ENCODE measurements at places on chromosomes 16 and 17.

DNA sequence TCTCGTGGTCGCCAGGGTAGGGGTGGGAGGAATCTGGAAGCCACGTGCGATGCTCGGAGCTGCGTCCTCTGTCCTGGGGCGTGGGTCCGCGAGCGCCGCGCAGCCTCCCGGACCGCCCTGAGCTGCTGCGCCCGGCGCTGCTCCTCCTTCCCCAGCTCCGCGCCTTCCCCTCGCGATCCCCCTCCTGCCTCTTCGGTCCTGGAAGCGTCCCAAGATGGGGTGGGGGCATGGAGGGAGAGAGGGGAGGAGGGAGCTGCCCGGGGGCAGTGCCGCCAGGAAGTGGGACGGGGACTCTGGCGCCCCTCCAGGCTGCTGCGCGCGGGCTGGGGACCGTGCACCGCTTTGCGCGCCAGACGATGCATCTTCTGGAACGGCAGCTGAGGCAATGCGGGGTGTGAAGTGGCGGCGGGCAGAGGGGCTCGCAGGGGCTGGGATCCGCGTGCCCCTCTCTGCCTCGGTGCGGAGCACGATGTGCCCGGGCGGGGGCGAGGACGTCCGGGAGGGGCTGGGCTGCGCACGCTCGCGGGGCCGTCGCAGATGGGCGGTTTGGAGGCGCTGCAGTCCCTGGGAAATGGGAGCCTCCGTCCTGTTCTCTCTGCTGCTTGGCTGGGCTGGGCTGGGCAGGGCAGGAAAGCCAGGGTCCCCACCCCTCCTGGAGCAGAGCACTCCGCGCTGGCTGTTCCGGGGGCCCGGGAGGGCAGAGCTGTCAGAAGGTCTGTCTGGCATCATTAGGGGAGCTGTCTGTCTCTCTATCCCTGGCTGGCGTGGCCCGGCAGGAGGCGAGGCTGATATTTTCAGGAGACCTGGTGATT is 388.0 kb downstream of the SEC14L1 start:
- no peak for DNase-seq

GRCh38 chr16:1208239-1208830 is 16.7 kb downstream of the TPSG1 start:
- no peak for DNase-seq

DNA sequence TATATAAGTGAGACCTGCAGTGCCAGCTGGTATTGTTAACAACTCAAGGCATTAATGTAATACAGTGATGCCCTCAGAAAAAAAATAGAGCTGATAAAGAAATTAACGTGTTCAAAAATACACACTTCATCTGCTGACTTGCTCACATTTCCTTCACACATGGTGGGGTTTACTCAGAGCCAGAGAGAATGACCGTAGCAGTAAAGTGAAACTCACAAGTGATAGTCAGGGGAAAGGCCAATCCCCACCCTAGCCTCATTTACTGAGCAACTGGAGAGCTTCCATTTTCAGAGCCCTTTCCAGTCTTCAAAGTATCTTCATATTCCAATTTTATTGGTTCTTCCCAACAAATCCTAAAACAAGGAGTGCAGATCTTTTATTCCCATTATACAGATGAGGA is 74.0 kb upstream of the HLF start:
- DNase-seq = no peak

GRCh38 chr16:56424791-56425438 is 430 bp downstream of the AMFR start:
- DNase-seq = no peak

- DNase-seq = no peak
Observed at GRCh38 chr16:1057252-1057932, 15.2 kb upstream of the SSTR5 start.

GRCh38 chr17:79446399-79447009 is 164.3 kb downstream of the RBFOX3 start:
- no peak for DNase-seq

DNA sequence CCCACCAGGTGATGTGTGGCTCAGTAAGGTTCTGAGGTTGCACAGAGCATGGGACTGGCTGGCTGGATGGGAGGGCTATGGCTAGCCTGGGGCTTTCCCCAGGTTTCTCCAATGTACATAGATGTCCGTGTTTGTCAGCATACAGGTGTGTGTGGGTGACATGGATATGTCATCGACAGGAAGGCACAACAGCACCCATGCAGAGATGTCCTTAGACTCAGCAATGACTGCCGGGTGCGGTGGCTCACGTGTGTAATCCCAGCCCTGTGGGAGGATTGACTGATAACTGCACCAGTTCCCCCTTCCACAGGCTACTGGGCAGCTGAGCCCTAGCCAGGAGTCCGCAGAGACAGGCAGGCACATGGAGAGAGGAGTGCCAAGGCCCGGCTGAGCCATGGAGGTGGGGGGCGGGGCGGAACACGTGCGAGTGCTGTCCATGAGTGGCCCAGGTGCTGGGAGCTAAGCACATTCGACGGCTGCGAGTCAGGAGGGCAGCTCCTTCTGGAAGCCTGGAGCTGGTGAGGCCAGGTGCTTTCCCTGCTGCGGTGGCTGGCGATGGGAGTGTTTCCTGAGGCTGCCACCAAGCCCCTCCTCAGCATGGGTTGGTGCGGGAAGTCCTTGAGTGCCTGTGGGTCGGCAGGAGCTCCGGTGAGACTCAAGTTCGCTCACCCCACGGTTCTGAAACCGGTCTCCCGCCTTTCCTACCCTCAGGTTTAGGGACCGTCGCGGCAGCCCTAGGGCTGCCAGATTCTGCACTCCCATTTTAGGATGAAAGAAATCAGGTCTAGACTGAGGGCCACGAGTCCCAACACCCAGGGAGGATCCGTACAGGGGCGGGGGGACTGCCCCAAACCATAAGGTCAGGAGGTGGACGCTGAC is 858 bp upstream of the ASPSCR1 start:
- DNase-seq = no peak

DNA sequence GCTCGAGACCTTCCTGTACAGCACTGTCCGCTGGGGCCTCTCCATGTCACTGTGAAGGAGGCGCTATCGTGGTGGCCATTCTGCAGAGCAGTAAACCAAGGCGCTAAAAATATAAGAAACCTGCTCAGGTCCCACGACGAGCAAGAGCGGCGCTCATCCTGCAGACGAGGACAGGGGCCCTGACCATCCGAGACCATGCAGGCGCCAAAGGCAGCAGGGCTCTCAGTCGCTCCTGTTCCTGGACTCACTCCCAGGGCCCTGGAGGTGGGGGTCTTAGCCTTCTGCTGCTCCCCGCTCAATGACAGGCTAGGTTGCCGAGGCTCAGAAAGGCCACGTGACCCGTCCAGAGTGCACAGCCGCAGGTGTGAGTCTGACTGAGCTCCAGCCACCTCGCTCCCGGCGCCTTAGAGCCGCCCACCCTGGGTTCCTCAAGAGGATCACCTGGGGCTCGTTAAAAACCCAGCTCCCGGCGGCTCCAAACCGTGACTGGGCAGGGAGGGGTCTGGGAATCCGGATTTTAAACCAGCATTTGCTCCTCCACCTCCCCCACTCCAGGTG is 509 bp upstream of the ATP2C2 start:
- no peak for DNase-seq

DNA sequence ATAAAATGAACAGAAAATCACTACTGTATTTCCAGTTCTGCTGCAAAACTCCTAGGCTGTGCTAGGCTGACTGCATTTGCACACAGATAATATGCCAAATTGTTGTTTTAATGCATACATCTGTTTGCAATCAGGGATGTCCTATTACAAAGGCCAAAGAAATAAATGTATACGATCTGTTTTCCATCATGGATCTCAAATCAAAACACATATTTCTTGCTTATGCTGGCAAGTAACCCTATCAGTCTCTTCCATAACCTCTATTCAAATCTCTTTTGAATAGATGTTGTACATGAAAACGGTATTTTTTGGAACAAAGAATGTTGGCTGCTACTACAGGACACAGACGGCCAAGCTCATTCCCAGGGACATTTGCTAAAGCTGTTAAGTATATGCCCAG is 56.6 kb downstream of the DUSP14 start:
- no peak for DNase-seq

DNA sequence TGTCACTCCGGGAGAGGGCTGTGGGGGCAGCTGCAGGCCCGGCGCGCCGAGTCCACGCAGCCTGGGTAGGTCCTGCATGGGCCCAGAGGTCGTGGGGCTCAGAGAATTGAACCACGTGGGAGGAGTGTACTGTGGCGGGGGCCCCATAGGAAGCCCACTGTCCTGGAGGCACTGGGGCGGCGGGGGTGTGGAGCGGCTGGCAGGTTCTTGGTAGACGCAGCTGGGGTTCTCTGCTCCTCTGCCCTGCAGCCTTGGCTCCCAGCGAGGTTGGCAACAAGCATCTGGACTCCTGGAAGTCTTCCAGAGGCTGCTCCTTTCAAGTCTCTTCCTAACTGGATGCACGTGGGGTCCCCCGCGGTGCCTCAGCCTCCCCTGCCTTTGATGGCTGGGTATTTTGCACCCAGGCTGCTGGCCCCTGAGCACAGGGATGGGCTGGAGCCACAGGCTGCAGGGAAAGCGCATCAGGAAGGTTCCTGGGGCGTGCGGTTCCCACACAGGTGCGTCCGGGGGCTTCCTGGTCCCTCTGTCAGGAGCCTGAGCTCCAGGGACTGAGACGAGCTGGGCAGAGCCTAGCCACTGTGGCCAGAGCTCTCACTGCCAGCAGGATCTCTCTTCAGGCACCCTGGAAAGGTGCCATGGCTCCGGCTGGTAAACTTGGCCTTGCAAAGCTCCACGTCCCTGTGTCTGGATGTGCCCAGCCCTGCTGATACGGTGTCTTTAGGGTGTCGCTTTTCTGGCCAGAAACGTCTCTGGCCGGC is 9.3 kb downstream of the KCTD5 start:
- DNase-seq = no peak

GRCh38 chr17:50828508-50829170 is 6.7 kb upstream of the WFIKKN2 start:
- no peak for DNase-seq

DNA sequence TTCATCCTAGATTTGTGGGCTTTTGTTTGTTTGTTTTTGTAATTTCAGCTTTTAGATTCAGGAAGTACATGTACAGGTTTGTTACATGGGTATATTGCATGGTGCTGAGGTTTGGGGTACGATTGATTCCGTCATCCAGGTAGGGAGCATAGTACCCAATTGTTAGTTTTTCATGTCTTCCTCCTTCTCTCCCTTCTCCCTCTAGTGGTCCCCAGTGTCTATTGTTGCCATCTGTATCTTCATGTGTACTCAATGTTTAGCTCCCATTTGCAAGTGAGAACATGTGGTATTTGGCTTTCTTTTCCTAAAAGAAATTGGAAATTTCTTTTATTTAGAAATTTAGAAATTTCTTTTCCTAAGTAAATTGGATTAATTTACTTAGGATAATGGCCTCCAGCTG is 37.1 kb upstream of the BCAS3 start:
- DNase-seq = no peak

DNA sequence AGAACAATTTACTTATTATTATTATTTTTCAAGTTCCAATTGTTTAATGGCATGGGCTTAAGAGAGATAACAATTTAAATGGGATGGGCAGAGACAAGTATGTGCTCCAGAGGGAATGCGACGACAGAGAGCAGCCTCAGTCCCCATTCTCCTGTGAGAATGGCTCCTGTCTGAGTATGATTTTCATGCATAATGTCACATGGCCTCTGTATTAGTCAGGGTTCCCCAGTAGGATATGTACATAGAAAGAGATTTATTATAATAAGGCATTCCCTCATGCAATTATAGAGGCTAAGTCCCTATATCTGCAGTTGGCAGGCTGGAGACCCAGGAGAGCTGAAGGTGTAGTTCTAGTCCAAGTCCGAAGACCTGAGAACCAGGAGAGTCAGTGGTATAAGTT is 22.9 kb upstream of the NKD1 start:
- no peak for DNase-seq

DNA sequence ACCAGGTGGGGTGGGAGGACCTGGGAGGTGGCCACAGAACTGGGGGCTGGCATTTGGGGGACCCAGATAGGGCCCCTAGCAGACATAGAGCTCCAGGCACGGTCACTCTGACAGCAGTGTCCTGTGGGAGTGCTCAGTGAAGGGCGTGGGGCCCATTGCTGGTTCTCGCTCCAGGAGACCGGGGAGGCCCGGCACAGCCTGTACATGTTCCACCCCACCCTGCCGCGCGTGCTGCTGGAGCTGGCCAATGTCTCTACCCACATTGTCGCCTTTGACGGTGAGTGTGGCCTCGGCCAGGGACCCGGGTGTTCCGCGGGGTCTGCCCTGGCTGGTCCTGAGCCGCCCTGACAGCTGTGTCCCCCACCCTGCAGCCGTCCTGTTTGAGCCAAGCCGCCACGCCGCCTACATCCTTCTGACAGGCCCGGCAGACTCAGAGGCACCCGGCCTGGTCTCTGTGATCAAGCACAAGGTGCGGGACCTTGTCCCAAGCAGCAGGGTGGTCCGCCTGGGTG is 11.2 kb downstream of the RGS11 start:
- no peak for DNase-seq
